Hepatic stellate cell (primary cell): ENCODE measurements at places on chromosomes 1 and 21.

DNA sequence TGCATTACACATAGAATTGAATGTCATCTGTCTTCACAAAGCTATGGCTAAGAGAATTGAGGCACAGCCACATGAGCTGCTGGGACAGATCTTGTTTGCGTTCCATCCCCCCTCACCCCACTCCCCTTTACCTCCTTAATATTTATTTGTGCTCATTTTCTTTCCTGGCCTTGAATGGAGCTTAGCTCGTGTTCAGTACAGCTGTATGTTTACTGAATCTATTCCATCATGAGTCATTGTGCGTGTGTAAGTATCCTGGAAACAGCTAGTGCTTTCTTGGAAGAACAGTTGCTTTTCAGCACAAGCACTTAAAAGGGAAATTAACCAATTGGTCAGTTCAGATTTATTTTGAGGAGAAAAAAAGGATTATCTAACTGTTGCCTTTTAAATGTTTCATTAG lies 14.7 kb downstream of the PROX1 start:
- DNase-seq, result no peak

- DNase-seq, result peak; percentile 25
These were observed 765 bp upstream of the HIPK1 start for GRCh38 chr1:113928187-113928930.

GRCh38 chr1:204574865-204575163 lies 58.6 kb downstream of the MDM4 start:
- no peak for DNase-seq

DNA sequence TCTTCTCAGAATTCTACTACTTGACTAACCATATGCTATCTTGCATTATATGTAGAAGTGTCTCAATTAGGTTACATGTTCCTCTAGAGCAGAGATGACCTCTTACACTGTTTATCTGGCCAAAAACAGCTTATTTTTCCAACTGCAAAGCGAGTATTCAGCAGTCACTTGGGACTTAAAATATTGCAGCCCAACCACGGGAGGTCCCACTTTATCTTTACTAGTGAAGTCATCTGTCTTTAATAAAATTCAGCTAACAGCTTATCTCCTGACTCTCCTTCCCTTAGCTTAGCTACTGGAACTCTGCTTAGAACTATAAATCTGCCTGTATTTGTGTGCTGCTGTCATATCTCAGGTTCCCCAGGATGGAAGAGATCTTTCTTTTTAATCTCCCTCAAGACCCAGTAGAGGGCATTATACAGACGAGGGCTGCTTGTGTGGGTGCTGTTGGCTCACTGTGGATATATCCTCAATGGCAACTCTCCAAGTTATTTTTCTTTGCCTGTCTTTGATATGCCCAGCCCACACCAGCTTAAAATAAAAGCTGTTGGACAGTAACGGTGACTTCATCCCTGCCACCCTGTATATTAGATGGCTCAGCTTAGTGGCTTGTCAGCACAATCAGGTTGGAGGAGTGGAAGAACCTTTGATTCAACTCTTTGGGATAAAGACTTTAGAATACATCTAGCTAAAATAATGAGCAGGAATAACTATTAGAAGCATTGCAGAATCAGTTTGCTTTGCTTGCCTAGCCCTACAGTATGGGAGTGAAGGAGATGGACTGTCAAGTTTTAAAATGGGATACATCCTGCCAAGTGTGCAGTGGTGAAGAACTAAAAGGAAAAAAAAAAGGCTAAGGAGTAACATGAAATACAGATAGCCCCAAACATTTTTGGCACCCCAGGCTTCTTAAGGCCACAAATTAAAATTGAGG lies 9.6 kb downstream of the ENSA start:
- peak; percentile 66 for DNase-seq

- peak; percentile 24 for DNase-seq
These were observed 894 bp downstream of the EPB41 start for GRCh38 chr1:28915031-28915895.
